NCI-H524 treated with DMSO at 0.1 percent for 48 hours (cell line): ENCODE measurements at places on chromosomes 12 and 14.

- no peak for DNase-seq
Measured at GRCh38 chr12:108679106-108679681, 45.5 kb upstream of the SELPLG start.

DNA sequence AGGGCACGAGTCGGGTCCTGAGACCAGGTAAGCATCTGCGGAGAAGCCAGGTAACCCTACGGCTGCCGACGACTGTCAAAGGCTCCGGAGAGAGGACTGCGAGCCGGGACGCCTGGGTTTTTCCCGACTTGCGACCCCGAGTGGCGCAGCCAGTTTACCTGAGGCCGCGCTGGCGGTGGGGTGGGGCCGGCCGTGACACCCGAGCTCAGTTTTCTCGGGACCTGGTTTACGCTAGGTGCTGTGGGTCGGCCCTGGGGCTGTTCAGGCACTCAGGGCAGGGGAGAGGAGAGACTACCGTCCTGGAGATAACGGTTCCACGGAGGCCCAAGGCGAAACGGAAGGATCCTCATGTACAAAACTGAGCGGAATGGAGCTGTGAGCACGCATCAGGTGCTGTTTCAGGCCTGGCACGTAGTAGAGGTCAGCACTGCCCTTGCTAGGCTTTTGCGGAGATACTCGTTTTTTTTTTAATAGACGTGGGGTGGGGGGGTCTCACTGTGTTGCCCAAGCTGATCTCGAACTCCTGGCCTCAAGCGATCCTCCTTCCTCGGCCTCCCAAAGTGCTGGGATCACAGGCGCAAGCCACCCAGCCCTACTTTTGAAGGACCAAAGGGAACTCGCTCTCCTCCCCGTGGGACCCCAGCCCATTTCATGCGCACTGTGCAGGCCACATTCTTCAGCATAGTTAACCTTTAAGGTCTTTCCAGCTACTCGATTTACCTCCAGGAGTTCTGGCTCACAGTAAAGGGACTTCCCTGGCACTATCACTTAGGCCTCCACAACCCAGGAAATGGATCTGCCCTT lies 471 bp downstream of the MTRFR start:
- DNase-seq, result no peak

DNA sequence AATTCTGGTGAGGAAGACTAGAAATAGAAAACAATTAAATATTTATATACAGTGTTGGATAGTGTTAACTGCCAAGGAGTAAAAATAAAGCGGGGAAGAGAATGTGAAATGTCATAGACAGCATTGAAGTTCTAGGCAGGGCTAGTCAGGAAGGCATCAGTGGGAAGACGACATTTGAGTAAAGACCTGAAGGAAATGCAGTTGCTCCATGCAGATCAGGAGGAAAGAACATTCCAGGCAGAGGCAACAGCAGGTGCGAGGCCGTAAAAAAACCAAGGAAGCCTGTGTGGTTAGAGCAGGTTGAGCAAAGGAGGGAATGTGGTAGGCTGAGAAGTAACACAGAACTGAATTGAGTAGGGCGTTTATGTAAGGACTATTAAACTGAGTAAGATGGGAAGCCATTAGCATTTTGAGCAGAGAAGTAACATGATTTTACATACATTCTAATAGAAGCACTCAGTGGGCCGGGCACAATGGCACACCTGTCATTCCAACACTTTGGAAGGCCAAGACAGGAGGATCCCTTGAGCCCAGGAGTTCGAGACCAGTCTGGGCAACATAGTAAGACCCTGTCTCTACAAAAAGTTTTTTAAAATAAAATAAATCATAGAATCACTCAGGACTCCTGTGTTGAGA lies 14.9 kb downstream of the SLC35E3 start:
- DNase-seq, result no peak

- no peak for DNase-seq
Measured at GRCh38 chr12:66235626-66236281, 46.7 kb downstream of the IRAK3 start.

DNA sequence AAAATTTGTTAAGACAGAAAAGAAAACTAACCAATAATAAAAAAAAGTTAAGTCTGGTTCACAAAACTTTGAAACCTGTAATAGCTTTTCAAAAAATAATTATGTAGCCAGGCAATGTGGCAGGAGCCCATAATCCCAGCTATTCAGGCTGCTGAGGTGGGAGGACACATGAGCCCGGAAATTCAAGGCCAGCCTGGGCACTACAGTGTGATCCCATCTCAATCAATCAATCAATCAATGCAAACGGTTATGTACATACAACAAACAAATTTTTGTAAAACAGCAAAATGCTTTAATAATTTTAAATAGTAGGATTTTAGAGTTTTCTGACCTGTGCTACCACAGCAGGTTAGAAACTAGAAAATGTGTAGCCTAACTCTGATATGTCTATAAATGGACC lies 152.4 kb downstream of the MED13L start:
- DNase-seq, result no peak

GRCh38 chr14:52078095-52078531 lies 9.3 kb upstream of the NID2 start:
- DNase-seq, result no peak

GRCh38 chr14:101359221-101360053 lies 201.9 kb upstream of the DIO3 start:
- DNase-seq, result no peak

- DNase-seq, result no peak
Measured at GRCh38 chr14:56797569-56798446, 12.5 kb downstream of the OTX2 start.

DNA sequence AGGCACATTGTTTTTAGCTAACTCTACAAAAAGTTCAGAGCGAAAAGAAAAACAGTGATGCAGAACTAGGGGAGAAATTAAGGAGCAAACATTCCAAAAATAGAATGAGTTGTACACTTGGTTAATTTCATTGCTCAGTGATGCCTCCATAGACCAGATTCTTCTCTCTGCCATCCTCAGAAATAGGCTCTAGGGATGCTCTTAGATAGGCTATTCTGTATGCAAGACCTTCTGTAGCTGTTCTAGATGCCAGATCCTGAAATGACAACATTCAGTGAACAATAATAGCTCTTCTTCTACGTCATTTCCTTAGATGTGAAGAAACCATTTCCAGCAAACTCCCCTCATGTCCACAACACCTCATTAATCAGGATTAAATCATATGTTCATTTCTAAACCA lies 466.3 kb downstream of the DIO2 start:
- no peak for DNase-seq

GRCh38 chr12:64892561-64892960 lies 68.1 kb downstream of the TBC1D30 start:
- no peak for DNase-seq

GRCh38 chr12:130362060-130362459 lies 24.4 kb downstream of the PIWIL1 start:
- no peak for DNase-seq

DNA sequence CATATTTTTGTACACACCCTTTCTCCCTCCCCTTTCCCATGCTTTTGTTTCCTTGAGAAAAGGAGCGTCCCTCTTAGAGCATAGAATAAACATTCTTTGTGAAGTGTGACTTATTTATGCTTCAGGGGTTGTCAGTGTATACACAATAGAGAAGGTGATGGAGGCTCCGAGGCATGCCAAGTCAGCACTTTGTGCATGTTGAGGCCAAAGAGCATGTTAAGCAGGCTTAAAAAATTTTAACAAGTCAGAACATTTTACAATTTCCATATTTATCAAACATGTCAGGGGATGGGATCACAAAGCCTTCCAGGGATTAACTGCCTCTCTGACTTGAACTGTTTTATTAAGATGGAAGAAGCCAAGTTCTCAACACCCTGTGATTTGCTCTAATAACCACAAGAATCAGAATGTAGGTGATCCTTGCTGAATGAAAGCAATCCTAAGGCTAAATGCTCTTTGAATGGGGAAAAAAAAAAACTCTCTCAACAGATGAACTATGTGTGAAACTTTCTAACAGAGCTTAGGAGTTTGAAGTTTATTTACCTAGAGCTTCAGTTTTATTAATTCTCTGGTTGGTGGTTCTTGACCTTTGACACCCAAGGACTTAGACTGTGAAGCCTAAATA lies 223.1 kb downstream of the RAD51B start:
- DNase-seq, result no peak

DNA sequence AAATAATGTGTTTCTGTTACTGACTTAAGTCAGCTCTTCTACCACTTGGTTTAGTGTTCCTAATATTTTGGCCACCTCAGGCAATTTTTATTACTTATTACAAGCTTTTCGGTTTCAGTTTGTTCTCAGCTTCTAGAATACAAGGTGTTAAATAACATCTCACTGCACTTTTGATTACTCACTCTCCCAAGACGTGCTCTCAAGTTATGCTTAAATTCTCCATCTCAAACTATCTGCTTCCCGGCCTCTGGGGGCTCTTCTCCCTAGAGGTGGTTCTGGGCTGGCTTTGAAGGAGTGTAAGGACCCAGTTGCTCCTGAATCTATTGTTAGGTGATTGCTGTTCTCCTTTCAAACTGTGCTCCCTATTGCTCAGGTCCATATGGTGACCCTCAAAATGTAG lies 193.9 kb upstream of the DDHD1 start:
- DNase-seq, result no peak

- no peak for DNase-seq
Measured at GRCh38 chr14:105178069-105178867, 2.8 kb downstream of the NUDT14 start.

DNA sequence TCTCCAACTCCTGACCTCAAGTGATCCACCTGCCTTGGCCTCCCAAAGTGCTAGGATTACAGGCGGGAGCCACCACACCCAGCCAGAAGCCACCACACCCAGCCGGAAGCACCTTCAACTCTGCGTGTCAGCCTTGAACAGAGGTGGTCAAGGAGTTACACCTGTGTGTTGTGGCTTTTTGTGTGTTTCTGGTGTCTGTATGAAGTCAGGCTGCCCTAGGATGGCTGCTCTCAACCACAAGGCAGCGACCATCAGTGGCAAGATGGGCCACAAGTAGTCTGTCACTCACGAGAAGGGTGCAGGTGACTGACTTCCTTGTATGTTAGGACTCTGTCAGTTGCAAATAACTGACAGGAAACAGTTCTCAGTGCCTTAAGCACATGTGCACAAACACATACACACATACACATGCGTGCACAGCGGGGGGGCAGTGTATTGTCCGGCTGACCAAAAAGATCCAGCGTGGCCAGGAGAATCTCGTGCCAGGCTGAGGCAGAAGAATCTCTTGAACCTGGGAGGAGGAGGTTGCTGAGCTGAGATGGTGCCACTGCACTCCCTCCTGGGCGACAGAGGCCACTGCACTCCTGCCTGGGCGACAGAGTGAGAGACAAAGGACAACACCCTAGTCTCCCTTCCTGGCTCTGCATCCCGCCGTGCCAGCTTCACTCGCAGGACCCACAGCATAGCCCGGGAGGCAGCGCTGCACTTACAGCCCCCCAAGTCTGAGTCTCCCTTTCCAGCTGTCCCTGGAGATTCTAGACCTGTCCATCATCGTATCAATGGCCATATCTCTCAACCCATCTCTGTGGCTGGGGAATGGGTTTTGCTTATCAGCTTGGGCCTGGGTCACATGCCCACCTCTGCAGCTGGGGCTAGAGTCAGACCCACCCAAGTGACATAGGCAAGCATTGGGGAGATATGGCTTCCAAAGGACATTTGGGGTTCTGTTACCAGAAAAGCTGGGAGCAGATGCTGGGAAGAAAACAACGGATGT lies 13.7 kb downstream of the P2RX4 start:
- no peak for DNase-seq

DNA sequence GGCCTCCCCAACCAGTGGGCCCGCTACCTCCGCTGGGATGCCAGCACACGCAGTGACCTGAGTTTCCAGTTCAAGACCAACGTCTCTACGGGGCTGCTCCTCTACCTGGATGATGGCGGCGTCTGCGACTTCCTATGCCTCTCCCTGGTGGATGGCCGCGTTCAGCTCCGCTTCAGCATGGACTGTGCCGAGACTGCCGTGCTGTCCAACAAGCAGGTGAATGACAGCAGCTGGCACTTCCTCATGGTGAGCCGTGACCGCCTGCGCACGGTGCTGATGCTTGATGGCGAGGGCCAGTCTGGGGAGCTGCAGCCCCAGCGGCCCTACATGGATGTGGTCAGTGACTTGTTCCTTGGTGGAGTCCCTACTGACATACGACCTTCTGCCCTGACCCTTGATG lies 73.0 kb downstream of the NRXN3 start:
- no peak for DNase-seq

- no peak for DNase-seq
Measured at GRCh38 chr14:22854963-22855724, 16.4 kb upstream of the LRP10 start.

- DNase-seq, result no peak
Measured at GRCh38 chr14:31277085-31277484, 69.5 kb upstream of the HECTD1 start.

GRCh38 chr14:50875359-50876070 lies 3.7 kb downstream of the ABHD12B start:
- no peak for DNase-seq

DNA sequence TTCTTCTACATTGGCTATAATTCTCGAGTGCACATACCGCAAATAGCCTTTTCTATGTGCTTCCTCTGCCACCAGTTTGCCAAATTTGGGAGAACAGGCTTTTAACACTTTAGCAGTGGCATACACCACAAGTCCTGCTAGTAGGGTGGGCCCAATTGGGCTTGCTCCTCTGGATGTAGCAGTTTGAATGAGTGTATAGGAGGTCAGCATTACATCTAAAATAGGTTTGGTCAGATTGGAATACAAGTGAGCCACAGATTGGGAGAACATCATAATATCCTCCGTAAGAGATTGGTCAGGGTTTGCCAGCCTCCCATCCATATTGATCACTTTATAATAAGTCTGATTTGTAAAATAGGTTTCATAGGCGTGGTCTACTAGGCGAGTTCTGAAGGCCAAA lies 902 bp downstream of the ABCD2 start:
- DNase-seq, result peak; percentile 57

- DNase-seq, result no peak
Measured at GRCh38 chr14:104315169-104315568, 176.8 kb downstream of the KIF26A start.

- DNase-seq, result no peak
Measured at GRCh38 chr12:57169969-57170368, 22.6 kb upstream of the LRP1-AS start.

DNA sequence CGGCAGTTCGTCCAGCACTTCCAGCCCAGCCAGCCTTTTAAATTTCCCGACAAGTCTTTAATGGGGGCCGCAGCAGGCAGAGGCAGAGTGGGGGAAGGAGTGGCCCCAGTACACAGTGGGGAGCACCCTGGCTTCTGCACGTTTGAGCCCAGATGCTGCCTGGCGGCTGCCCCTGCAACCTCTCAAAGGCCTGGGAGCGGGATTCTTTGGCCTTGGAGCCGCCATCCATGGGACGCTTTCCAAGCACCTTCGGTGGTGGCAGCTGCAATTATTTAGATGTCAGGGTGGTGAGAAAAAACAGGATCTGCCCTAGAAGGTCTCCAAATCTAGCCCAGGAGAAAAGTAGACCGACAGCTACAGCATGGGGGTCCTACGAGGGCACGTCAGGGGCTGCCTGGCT lies 46.0 kb downstream of the FAM222A start:
- DNase-seq, result no peak

- no peak for DNase-seq
Measured at GRCh38 chr12:42135259-42135814, 9.3 kb downstream of the GXYLT1 start.

DNA sequence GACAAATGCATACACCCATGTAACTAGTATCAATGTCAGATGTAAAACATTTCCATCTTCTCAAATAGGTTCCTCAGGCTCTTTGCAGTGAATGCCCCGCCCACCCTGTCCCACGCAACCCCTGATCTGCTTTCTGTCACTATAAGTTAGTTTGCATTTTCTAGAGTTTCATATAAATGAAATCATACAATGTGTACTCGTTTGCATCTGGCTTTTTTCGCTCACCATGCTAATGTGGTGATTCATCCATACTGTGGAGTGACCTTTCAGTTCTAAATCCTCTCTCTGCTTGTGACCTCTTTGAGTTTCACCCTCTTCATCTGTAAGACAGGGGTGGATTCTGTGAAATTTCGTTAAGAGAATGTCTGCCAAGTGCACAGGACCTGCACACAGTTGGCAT lies 30.6 kb upstream of the MSI1 start:
- DNase-seq, result no peak
